Melanocyte of skin (primary cell): ENCODE measurements at places on chromosomes 7 and 10. TPM values are rescaled to one million over a fixed set of nuclear protein-coding genes. Genes with fewer than 3 reads are reported as not detected.

RNF32 gene
- 0.46 TPM in 1 of 2 replicates, not detected in the other for total RNA-seq

CALHM3 gene
- total RNA-seq = not detected in 2 replicates

UTF1 gene
- total RNA-seq = not detected in 2 replicates

PVRIG gene
- total RNA-seq = not detected in 2 replicates

PKD2L1 gene
- total RNA-seq = not detected in 2 replicates

ZNF488 gene
- total RNA-seq = not detected in 2 replicates

ASB4 gene
- under 0.01 TPM in 2 replicates for total RNA-seq

GPC2 gene
- total RNA-seq = 1.7 and 4.5 TPM in 2 replicates

TRIL gene
- under 0.01 TPM in 1 of 2 replicates, not detected in the other for total RNA-seq

CYP3A4 gene
- total RNA-seq = not detected in 2 replicates

IGF2BP3 gene
- 67.9 and 86.3 TPM in 2 replicates for total RNA-seq

KNDC1 gene
- total RNA-seq = under 0.01 and 0.67 TPM in 2 replicates

IFIT2 gene
- total RNA-seq = 60.3 and 119 TPM in 2 replicates

FGL2 gene
- under 0.01 TPM in 1 of 2 replicates, not detected in the other for total RNA-seq

ERVW-1 gene
- total RNA-seq = not detected in 2 replicates
